ENCODE measurements at places on chromosomes 3 and 15.

DNA sequence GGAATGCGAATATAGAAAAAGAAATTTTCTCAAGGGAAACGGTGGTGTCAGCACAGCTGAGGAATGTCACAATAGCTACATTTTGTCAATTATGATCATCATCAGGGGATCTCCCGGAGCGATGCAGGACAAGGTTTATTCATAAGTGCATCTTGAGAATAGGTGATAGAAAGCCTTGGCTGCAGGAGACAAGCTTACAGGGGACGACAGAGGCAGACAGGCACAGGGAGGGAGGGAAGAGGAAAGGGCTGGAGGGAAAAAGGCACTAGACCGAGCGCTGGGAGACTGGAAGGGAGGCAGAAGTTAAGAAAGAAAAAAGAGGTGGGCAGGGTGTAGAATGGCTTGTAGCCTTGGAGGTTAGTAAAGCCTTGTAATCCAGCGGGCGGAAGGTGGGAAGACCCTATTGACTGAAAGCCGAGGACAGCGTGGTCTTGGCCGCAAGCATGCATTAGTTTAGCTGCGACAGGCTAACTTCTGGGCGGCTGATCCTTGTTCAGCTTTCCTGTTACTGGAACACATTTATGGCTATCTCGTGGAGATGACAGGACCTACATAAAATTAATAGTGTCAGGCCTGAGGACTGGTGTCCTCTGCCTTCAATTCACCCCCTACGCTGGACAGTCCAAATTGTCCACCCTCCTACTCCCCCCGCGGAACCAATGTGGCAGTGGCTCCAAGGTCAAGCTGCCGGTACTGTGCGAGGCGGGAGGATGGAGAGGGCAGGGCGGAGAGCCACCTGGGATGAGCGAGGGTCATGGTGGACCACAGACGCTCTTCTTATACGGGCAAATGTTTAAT is 1.4 kb upstream of the NECTIN3 start:
- DNase-seq, result no peak

DNA sequence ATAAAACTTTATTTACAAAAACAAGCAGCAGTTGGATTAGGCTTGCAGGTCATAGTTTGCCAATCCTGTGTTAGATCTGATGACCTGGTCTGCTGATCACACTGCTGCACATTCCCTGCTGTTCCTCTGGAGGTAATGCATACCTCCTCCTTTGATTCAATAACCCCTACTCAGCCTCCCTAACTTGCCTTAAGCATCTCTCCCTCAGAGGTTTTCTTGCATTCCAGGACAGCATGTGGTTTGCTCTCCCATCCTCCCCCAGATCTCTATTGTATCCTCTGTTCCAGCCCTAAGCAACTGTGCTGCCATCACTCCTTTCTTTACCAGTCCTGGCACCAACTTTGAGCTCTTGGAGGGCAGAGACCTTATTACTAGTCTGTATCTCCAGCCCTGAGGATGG is 63.4 kb downstream of the CACNA2D3 start:
- DNase-seq, result no peak

DNA sequence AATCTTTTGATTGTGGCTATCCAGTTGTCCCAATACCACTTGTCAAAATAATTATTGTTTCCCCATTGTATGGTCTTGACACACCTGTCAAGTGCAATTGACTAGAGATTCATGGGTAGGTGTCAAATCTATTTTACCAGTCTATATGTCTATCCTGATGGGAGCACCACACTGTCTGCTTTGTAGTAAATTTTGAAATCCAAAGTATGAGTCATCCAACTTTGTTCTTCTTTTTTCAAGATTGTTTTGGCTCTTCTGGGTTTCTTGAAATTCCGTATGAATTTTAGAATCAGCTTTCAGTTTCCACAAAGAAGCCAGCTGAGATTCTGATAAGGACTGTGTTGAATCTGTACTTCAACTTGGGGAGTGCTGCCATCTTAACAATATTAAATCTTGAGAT is 71.9 kb downstream of the CSNK1G1 start:
- no peak for DNase-seq

GRCh38 chr3:113802795-113803455 is 35.7 kb upstream of the GRAMD1C start:
- DNase-seq, result no peak

GRCh38 chr3:105580296-105580965 is 213.7 kb downstream of the ALCAM start:
- no peak for DNase-seq

DNA sequence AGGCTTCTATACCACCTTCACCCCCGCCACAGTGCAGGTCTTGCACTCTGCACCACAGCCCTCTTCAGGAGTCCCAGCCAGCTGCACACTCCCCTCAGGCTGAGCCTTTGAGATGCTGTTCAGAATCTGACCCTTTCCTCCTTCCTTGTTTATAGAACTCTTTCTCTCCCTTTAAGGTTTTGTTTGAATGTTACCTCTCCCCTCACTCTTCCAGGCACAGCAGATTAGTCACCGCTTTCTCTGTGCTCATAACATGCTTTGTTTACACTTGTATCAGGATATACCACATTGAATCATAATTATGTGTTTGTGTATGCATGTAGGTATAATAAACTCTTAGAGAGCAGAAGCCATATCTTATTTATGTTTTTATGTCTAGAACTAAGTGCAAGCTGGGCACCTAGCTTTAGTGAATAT is 168.4 kb upstream of the BCL6 start:
- DNase-seq, result no peak

GRCh38 chr15:77186594-77187011 is 115.7 kb upstream of the TSPAN3 start:
- no peak for DNase-seq

GRCh38 chr3:116339441-116340028 is 105.8 kb downstream of the LSAMP start:
- DNase-seq, result no peak

- no peak for DNase-seq
Observed at GRCh38 chr3:42960282-42960681, 18.8 kb upstream of the GASK1A start.

DNA sequence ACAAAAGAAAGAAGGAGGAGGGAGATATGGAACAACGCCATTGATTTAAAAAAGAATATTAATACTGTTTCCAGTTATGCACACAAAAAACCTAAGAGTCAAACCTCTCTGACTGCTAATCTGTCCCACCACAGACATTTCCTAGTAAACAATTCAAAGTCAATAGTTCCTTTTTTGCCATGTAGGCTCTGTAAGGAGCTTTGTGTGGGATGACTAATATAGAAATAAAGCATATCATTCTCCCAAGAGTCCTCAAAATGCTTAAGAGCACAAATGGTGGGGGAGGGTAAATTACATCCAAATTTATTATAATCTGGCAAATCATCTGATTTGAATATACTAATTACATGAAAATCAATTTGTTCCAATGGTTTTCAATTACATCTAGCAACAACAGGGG is 155.9 kb upstream of the CNTN4 start:
- DNase-seq, result no peak

- no peak for DNase-seq
Observed at GRCh38 chr3:56192001-56192400, 276.3 kb downstream of the ERC2 start.

DNA sequence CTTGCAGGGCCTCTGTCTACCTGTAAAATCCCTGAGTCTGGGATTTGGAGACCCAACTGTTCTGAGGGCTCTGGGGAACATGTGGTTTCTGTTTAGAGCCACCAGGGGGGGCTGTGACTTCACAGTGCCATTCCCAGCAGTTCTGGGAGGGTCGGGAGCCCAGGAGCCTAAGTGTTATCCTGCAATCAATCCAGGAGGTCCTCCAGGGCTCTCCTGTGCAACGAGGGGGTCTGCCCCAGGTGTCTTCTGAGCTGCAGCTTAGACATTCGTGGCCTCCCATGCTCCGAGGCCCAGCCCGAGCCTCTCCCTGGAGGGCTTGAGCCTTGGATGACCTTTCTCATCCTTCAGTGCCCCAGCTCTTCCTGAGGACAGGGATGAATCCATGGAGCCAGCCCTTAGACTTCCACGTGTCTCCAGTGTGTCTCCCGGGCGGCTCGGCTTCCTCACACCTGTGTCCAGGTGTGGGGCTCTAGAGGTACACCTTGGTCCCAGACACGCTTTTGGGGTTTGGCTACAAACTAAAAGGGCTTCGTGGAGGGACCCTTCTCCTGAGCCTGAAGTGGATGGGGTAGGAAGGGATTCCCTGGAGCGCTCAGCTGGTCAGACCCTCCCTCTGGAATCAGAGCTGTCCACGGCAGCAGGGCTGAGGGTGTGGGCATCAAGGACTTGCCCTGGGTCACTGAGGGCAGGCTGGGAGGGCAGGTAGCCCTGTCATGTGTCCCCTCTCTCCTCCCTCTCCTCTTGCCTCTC is 20.3 kb upstream of the ABTB1 start:
- DNase-seq, result peak; percentile 56

DNA sequence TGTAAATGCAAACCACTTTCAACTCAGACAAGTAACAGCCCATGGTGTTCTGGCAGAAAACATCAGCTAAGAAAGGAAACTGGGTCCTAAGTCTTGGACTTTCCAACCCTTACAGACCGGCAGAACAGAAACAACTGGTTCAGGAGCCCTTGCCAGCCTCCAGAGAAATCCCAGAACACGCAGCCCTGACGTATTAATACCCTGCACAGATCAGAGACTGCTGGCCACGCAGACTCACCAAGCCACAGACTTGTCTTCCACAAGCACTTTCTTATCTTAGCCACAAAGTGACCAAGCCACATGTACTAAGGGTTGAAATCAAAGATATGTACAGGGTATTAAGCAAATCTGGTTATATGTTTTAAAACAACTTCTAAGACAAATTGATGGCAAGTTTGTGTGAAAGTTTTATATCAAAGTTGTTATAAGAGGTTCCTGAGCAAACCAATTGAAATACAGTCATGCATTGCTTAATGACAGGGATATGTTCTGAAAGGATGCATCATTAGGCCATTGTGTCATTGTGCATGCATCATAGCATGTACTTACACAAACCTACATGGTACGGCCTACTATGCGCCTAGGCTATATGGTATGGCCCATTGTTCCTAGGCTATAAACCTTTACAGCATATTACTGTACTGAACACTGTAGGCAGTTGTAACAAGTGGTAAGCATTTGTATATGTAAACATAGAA is 36.8 kb downstream of the BTD start:
- DNase-seq, result no peak

DNA sequence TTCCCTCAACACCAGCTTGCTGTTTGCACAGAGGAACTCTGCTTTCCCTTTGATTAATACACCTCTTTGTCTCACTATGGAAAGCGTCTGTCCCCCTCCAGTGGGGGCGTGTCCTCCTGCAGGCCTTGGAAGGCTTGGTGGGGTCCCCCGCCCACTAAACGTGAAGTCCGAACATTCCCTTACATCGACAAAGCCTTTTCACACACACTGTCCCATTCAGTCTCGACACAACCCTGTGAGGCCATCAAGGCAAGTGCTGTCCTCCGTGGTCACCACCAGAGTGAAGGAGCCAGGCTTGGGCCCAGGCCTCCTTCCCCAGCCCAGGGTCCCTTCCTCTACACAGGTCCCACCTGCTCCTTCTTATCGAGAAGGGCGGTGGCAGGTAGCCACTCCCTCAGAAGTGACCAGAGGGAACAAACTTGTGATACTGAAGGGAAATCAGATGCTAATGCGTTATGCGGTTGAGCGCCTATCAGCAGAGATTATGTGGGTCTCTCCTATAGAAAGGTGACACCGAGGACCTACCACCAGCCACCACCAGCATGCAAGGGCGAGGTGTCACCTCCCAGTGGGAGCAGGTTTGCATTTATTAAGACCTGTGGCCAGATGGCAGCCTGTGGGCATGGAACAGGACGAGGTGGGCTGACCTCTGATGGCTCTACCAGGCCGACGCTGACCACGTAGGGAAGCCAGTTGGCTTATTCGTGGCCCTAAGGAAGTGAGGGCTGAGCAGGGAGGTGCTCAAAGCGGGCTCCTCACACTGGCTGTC is 6.6 kb downstream of the NRROS start:
- no peak for DNase-seq

DNA sequence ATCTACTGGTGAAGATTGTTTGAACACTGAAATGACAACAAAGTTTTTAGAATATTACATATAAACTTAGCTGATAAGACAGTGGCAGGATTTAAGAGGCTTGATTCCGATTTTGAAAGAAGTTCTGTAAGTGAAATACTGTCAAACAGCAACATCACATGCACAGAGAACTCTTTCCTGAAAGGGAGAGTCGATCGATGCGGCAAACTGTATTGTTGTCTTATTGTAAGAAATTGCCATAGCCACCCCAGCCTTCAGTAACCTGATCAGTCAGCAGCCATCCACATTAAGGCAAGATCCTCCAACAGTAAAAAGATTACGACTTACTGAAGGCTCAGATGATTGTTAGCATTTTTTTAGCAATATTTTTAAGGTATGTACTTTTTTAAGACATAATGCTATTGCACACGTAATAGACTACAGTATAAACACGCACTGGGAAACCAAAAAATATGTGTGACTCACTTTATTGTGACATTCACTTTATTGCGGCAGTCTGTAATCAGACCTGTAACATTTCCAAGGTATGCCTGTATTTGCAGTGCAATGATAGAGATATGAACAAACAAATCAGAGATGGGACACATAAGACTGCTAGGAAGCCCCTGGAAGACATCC is 225.6 kb upstream of the UBE2E1 start:
- DNase-seq, result no peak

- DNase-seq, result no peak
Observed at GRCh38 chr3:62935793-62936192, 60.6 kb upstream of the CADPS start.

DNA sequence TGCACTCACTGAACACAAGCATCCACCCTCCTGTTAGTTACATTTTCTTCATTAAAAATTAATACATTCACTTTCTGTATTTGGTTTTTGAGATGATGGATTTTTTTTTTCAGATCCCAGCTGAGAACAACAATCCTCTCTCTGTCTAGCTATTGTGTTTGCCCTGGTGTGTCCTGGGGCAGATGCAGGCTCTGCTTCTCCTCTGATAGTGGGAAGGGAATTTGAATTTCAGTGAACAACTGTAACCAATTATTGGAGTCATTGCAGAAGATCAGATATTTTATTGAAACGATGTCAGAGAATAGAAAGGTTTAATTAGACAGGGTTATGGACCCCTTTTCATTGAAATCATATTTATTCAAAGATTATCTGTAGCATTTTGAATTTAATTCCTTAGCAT is 33.1 kb upstream of the RYR3 start:
- no peak for DNase-seq

Measured in GM18507 (cell line).